Stimulated activated CD4-positive, alpha-beta T cell treated with anti-CD3 and anti-CD28 coated beads, Interleukin-1b, Interleukin-23, amount 100 ng/mL, for 4 hours (primary cell): ENCODE measurements at places on chromosomes 4 and X.

GRCh38 chr4:1554876-1555265, 129.2 kb downstream of the FAM53A start:
- no peak for DNase-seq

DNA sequence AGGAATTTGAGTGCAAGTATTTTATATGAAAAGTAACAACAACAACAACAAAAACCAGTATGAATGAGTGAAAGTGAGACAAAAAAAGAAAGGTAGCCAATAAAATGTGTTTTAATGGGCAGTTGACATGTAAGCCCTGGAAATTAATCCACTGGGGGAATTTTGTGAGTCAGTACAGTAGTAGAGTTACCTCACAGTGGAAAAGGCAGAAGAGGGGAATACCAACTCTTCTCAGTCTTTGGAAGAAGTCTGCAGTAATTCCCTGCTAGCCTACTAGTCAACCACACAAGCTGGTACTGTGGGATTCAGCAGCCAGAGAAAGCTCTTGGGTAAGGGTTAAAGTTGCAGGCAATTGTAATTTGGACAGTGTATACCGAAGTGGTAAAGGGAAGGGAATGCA, 76.3 kb upstream of the IL15 start:
- DNase-seq: no peak

DNA sequence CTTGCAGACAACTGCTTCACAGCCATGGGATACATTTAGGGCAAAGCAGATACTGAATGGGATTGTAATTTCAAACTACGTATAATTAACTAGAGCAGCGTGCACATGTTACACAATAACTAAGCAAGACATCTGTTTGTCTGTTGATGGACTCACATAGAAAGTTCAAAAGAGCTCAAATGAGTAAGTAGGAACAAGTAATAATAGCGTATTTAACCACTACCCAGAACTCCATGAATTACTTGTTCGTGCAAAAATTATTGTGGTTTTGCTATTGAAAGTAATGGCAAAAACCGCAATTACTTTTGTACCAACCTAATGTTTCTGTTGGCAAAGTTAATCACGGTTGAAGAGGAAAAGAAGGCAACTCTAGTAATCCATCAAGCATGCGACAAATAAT, 825.4 kb downstream of the PCDH18 start:
- DNase-seq: no peak

- DNase-seq: no peak
Measured at GRCh38 chrX:28659269-28659668, 72.0 kb downstream of the IL1RAPL1 start.

- DNase-seq: no peak
Measured at GRCh38 chr4:34950926-34951325, 1293.4 kb downstream of the ARAP2 start.

GRCh38 chr4:128776794-128777216, 32.7 kb upstream of the JADE1 start:
- no peak for DNase-seq

DNA sequence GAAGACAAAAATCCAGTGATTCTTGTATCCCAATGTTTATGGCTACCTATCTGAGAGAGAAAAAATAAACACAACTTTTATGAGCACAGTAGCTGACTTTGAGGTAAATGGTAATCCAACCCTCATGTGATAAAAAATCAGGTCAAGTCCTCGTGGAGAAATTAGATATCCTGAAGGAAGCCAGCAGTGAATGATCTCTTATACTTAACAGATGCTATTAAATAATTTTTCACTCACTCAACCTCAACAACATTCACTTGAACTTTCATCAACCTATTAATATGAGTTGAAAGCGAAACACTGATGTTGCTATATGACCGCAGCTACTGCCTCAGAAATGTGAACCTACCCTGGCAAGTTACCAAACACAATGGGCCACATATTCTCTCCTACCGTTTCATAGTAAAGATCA, 105.4 kb downstream of the GPC3 start:
- DNase-seq: no peak

GRCh38 chr4:97300561-97300960, 842.7 kb downstream of the STPG2 start:
- DNase-seq: no peak

DNA sequence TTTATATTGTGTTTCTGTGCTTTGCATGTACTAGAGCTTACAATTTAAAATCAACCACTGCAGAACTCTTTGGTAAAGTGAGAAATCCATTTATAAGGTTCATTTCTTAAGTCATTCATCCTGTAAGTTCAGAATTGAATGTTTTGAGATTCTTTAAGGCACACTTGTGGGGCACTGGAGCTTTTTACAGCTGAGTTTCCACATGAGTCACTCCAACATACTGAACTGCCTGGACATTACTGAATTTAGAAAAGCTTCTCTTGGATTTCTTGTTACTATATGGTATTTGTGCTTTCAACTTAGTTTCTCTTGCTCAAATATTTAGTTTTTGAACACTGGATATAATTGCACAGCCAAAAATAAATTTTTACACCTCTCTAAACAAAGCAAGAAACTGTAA, 226.3 kb downstream of the PACRGL start:
- no peak for DNase-seq

DNA sequence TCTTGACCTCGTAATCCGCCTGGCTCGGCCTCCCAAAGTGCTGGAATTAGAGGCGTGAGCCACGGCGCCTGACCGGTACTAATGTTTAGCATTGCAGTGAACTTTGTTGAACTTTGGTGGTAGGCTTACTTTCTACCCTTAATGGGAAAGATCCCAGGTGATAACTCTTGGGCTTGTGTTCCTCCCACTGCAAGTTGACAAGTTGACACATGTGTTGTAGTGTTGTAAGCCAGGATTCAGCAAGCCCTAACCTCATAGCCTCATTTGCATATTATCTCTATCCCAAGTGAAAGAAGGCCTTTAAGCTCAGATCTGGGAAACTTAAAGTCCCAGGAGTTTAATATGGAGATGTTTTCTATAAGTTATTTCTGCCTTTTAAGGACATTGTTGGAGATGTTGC, 80.0 kb upstream of the CLCN4 start:
- DNase-seq: no peak

- no peak for DNase-seq
Measured at GRCh38 chrX:38717871-38718270, 83.4 kb upstream of the MID1IP1 start.

DNA sequence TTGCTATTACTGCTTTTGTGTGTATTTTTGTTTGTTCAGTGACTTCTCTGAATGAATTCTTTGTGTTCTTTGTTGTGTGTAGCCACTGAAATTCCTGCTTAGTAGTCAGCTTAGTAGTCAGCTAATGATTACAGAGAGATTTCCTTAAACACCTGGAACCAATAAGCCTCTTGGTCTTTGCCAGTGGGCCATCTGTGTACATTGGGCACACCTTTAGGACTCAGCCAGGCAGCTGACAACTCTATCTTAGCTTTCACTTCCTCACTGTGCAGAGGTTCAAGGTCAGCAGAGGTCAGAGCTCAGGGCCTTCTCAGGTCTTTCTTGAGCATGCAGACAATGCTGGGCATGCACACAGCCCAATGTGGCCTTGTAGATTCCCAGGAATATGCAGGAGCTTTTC, 59.3 kb downstream of the RWDD4 start:
- no peak for DNase-seq

GRCh38 chr4:176433983-176434382, 114.2 kb downstream of the SPCS3 start:
- DNase-seq: no peak

DNA sequence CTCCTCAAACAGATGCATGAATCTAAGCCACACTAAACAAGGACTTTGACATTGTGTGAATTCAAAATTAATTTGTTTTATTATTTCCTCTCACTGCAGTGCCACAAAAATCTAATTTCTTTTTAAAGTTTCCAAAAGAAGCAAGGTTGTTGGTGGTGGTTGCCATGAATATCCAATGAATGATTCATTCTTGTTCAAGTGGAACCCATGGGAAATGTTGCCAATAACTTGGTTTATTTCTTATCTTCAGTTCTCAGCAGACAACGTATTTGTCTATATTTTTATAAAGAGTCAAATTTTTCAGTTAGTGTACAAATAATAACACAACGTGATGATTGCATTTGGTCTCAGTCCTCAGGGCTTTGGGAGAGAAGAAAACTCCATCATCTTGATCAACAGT, 309.4 kb upstream of the NOCT start:
- no peak for DNase-seq
